ENCODE measurements at places on chromosomes 11 and 22. TPM values are rescaled to one million over a fixed set of nuclear protein-coding genes. Genes with fewer than 3 reads are reported as not detected.

- no peaks in the 10 kb centered on the region for H3K27me3 ChIP-seq
- no peak overlapping the region for H3K27ac ChIP-seq
- DNase-seq = no peak
- H3K36me3 ChIP-seq = no peaks in the 10 kb centered on the region
- no peaks in the 10 kb centered on the region for H3K4me1 ChIP-seq
Observed at GRCh38 chr11:75090671-75091177, 6.0 kb downstream of the OR2AT4 start.

GRCh38 chr11:120712014-120712413 lies 200.5 kb downstream of the GRIK4 start:
- H3K27ac ChIP-seq = no peak overlapping the region
- no peak overlapping the region for H3K4me3 ChIP-seq
- no peaks in the 10 kb centered on the region for H3K27me3 ChIP-seq
- DNase-seq = no peak
- H3K36me3 ChIP-seq = peaks cover 1% of the 10 kb centered on the region
- H3K4me1 ChIP-seq = peaks cover 49% of the 10 kb centered on the region

DNA sequence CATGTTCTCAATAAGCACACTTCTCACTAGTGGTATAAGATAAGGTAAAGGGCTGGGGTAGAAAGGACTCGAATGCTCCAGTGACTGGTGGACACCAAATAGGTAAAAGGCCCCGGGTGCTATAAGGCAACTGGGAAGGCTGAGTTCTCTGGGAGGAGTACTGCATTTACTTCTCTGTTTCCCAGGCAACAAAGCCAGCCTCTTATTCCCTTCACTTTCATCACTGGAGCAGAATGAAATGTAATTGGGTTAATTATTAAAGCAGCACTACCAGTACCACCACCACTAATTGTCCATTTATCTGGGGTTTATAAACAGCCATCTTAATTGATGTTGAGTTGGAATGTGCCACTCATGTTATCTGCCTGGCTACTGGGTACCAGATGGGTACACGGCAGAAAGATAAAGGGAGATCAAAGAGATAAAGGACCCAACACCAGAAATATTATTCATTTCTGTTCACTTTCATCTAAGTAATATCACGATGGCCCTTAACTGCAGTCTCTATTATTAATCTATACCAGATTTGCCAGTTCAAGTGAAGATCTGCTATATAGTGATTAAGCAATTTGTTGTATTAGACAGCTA lies 94.4 kb upstream of the CHRM4 start:
- peaks cover 11% of the 10 kb centered on the region for H3K4me1 ChIP-seq
- H3K4me3 ChIP-seq = no peak overlapping the region
- no peak overlapping the region for H3K27ac ChIP-seq
- DNase-seq = no peak
- no peaks in the 10 kb centered on the region for H3K27me3 ChIP-seq
- H3K36me3 ChIP-seq = no peaks in the 10 kb centered on the region

DNA sequence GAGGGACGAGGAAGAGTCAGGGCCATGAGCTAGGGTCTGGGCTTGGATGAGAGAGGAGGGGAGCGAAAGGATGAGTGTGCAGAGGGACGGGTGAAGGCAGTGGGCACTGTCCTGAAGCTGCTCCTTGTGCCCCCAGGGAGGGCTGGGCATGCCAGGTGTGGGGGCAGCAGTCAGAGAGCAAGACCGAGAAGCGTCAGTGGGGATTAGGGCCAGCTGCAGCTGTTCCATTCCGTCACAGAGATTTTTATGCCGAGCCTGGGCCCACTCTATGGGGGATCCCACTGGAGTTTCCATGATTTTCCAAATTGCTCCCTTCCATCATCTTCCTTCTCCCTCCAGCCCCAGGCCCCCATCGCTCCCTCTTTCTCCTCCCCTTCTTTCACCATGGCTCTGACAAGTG lies 93.2 kb downstream of the NECTIN1 start:
- no peaks in the 10 kb centered on the region for H3K27me3 ChIP-seq
- H3K4me3 ChIP-seq = no peak overlapping the region
- no peak for DNase-seq
- no peaks in the 10 kb centered on the region for H3K4me1 ChIP-seq
- H3K27ac ChIP-seq = no peak overlapping the region

DNA sequence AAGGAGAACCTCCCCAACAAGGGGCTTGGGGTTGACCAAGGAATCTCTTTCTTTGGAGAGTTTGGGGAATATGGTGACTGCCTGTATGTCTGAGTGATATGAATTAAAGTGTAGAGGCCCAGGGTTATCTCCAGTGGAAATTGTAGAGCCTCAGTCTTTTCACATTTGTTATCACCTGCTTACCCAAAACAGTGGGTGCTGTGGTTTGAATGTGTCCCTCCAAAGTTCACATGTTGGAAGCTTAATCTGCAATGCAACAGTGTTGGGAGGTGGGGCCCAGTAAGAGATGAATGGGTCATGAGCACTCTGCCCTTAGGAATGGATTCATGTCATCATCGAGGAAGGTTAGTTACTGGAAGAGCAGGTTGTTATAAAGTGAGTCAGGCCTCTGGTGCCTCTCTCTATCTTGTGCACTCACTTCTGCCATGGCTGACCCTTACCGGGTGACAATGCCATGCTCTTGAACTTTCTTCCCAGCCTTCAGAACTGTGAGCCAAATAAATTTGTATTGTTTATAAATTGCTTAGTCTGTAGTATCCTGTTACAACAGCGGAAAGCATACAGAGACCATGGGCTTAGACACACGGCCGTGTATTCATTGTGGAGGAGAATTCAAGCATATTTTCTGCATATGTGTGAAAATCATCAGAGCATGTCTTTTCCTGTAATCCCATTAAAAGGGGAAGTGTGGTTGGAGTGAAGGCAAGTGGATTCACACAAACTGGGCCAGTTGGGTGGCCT lies 114.1 kb upstream of the TBCEL start:
- H3K27me3 ChIP-seq = no peaks in the 10 kb centered on the region
- no peaks in the 10 kb centered on the region for H3K36me3 ChIP-seq
- H3K4me3 ChIP-seq = no peak overlapping the region
- H3K4me1 ChIP-seq = no peaks in the 10 kb centered on the region

DNA sequence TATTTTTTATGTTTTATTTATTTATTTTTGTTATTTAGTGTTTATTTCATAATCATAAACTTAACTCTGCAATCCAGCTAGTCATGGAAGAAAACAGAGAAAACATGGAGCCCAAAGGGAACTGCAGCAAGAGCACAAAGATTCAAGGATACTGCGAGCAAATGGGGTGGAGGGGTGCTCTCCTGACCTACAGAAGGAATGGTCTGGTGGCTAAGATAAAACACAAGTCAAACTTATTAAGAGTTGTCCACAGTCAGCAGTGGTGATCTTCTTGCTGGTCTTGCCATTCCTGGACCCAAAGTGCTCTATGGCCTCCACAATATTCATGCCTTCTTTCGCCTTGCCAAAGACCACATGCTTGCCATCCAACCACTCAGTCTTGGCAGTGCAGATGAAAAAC lies 36.7 kb downstream of the STIM1 start:
- H3K4me3 ChIP-seq = no peak overlapping the region
- no peaks in the 10 kb centered on the region for H3K27me3 ChIP-seq
- H3K4me1 ChIP-seq = peaks cover 34% of the 10 kb centered on the region
- no peak overlapping the region for H3K27ac ChIP-seq
- DNase-seq = no peak

- H3K27me3 ChIP-seq = peaks cover 1% of the 10 kb centered on the region
- no peak overlapping the region for H3K4me3 ChIP-seq
- H3K27ac ChIP-seq = no peak overlapping the region
Observed at GRCh38 chr22:44272401-44272771, 40.4 kb downstream of the SHISAL1 start.

DNA sequence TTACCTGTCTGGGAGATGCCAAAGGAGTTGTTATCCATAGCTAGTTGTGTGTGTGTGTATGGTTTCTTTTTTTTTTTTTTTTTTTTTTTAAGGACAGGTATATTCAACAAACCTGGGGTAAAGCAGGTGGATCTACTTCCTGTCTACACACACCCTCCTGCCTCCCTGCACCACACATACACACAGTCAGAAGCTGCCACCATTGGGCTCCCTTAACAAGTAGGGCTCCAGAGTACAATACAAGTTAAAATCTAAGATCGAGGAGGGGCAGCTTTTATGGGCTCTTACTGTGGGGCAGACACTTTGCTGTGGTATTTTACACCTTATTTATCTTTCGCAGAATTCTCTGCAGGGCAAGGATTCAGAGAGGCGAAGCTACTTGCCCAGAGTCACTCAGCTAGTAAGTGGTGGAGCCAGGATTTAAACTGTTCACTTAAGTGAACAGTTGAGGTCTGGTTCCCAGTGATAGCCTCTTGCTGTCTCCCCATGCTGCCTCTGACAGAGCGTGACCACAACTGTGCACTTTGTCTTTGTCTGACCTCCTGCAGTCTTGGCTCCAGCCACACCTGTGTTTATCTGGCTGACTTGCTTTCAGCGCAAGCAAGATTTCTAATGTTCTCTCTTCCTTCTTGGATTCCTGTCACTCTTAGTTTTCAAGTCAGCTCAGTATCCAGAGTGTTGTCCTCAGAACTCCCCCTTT lies 135.0 kb downstream of the CSNK2A3 start:
- DNase-seq = no peak
- no peak overlapping the region for H3K4me3 ChIP-seq
- H3K4me1 ChIP-seq = no peaks in the 10 kb centered on the region
- H3K27ac ChIP-seq = no peak overlapping the region

GRCh38 chr11:36622431-36623136 lies 24.5 kb upstream of the RAG2 start:
- H3K4me1 ChIP-seq = no peaks in the 10 kb centered on the region
- H3K27me3 ChIP-seq = no peaks in the 10 kb centered on the region
- no peak for DNase-seq
- H3K36me3 ChIP-seq = no peaks in the 10 kb centered on the region

DNA sequence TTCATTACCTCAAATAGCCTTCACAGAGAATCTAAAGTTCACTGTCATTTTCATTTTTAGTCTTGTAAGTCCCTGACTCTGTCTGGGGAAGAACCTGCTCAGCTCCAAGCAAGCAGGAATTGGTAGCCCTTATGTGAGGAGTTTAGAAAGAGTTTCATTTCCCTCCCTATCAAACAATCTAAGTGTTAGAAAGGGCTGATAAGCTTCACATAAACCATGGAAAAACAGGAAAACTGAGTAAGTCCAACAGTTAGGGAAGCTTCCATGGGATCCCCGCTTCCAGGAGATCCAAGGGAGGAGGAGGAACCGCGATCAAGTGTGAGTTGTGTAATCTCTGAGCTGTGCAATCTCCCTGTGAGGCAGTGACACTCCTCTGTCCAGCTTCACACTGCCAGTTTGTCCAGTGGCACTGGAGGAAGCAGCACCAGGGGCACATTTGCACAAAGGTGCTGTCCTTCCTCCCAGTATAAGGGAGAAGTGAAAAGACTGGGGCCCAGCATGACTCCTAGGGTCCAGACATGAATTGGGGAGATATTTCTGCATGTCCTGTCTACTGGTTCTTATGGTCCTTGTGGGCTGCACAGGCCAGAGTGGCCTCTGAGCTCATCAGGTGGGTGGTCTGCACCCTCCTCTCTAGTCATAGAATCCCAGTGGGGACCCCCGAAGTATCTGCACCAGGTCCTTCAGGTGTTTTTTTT lies 4.3 kb downstream of the PRAME start:
- no peaks in the 10 kb centered on the region for H3K36me3 ChIP-seq
- no peak overlapping the region for H3K27ac ChIP-seq
- H3K4me3 ChIP-seq = no peak overlapping the region

GRCh38 chr22:35615156-35615555 lies 2.0 kb downstream of the MB start:
- no peak overlapping the region for H3K4me3 ChIP-seq
- H3K4me1 ChIP-seq = peaks cover 10% of the 10 kb centered on the region
- peaks cover 2% of the 10 kb centered on the region for H3K27me3 ChIP-seq

GRCh38 chr11:128896356-128896755 lies 5.2 kb downstream of the KCNJ5 start:
- no peak for DNase-seq
- H3K4me3 ChIP-seq = no peak overlapping the region
- no peaks in the 10 kb centered on the region for H3K36me3 ChIP-seq
- H3K27ac ChIP-seq = no peak overlapping the region

DNA sequence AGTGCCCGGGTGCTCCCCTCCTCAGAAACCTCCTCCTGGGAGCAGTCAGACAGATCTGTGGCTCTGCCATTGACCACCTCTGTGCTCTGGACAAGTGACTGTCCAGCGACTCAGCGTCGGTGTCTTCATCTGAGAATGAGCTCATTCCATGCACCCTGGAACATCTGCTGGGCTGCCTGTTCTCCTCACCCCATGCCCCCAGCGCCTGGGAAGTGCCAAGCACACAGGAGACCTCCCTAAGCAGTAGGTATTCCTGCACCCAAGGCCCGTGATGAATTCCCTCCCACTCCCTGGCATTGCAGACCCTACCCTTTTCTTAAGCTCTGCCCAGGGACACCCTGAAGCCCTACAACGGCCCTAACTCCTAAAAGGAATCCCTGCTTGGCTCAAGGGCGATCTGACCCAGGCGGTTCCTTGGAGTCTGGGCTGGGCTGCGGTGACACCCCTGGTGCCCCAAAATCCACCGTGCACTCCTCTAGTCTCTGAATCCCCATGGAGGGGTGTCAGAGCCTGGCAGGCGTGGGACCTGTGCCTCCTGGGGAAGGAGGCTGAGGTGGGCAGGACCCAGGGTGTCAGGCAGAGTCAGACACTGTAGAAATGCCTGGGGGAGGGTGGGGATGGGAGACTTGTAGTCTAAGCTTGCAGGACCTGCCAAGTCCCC lies 92.0 kb downstream of the CEP164 start:
- no peaks in the 10 kb centered on the region for H3K27me3 ChIP-seq
- no peak for DNase-seq
- no peak overlapping the region for H3K27ac ChIP-seq
- H3K4me1 ChIP-seq = peaks cover 4% of the 10 kb centered on the region

GRCh38 chr11:69941546-69942332 lies 122.5 kb upstream of the FGF3 start:
- DNase-seq = no peak
- no peak overlapping the region for H3K27ac ChIP-seq
- no peaks in the 10 kb centered on the region for H3K27me3 ChIP-seq
- no peak overlapping the region for H3K4me3 ChIP-seq
- no peaks in the 10 kb centered on the region for H3K4me1 ChIP-seq
- H3K36me3 ChIP-seq = no peaks in the 10 kb centered on the region

MS4A6A gene
- 4.5 TPM for total RNA-seq

GLYATL1B gene
- total RNA-seq = not detected

CNIH2 gene
- total RNA-seq = 1.2 TPM

CLTCL1 gene
- total RNA-seq = 0.18 TPM

RASGRP2 gene
- total RNA-seq = 9.0 TPM

OR56A1 gene
- total RNA-seq = not detected

SMIM38 gene
- total RNA-seq = 3.5 TPM

SAAL1 gene
- 26.3 TPM for total RNA-seq
